ENCODE measurements at places on chromosomes 3 and 15.

GRCh38 chr15:94235646-94236045, 4.3 kb downstream of the MCTP2 start:
- DNase-seq, result no peak

DNA sequence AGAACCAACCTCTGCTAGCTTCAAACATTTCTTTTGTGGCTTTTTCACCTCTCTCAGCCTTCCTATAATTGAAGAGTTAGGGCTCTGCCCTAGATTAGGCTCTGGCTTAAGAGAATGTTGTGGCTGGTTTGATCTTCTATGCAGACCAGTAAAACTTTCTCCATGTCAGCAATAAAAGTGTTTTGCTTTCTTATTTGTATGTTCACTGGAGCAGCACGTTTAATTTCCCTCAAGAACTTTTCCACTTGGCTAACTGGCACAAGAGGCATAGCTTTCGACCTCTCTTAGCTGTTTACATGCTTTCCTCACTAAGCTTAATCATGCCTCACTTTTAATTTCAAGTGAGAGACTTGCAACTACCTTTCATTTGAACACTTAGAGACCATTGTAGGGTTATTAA, 964.7 kb downstream of the ROBO2 start:
- DNase-seq, result no peak

DNA sequence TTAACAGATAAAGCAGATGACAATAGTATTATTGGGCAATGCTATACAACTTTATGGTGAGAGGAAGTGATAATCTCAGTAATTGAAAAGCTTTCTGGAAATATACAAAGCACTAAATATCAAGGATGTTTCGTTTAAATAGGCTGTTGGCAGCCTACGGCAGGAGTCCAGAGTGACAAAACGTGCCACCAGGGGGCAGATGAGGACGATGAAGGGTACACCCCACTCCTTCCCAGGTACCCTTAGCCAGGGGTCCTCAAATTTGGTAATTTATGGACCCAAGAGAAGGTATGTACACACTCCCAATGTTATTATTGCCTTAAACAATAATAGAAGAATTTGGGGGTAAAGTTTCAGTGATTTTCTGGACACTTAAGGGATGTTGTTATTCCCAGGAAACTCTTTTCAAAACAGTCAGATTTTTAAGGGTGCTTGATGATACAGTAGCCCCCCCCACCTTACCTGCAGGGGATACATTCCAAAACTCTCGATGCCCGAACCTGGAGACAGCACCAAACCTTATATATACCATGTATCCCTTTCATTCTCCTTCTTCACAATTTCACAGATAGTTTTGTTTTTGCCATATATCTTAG, 1.4 kb upstream of the MAGEL2 start:
- no peak for DNase-seq

GRCh38 chr15:58269455-58270414, 131.6 kb downstream of the AQP9 start:
- DNase-seq, result no peak

DNA sequence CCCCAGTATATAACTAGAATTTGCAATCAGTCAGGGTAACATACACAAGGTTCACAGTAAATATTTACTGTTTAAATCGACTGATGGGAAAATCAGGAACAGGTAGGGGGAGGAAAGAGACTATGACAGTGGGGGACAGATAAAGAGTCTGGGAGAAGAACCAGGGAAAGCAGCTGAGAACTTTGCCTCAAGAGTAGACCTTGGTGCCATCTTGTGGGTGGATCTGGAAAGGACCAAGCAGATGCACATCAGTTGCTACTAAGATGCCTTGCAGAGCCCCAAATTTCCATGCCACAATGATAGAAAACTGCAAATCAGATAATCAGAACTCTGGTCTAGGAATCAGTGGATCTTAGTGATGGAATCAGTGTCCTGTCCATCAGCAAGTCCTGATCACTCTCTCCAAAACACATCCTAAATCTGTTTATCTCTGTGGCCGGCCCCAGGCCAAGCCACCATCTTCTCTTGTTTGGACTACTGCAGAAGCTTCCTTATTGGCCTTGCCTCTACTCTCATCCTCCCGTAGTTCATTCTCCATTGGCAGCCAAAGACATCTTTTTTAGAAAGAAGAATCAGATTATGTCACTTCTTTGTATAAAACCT, 62.7 kb downstream of the PDE8A start:
- no peak for DNase-seq

GRCh38 chr15:28961391-28961790, 75.6 kb downstream of the APBA2 start:
- no peak for DNase-seq

GRCh38 chr3:22371607-22372291, 620.7 kb upstream of the ZNF385D start:
- no peak for DNase-seq

GRCh38 chr3:193559100-193559499, 4.4 kb upstream of the ATP13A4 start:
- DNase-seq, result no peak

DNA sequence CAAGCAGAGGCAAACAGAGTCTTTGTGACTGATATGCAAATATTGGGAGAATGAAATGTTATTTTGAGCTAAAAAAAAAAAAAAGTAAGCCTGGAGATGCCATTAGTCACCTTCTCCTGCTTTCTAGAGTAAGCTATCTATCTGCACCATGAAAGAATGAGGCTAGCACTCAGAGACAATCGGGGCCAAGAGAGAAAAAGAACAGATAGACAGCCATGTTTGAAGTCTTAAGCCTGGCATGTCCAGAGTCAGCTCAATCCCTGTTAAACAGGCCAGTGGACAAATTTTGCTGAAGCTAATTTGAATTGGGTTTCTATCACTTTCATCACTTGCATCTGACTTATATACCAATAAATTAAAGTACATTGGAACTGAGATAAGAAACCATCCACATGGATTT, 204.4 kb downstream of the SLC9A9 start:
- DNase-seq, result no peak

- DNase-seq, result no peak
These were observed 77.2 kb downstream of the EOMES start for GRCh38 chr3:27644941-27645340.

GRCh38 chr3:73007992-73008712, 11.5 kb downstream of the PPP4R2 start:
- no peak for DNase-seq

DNA sequence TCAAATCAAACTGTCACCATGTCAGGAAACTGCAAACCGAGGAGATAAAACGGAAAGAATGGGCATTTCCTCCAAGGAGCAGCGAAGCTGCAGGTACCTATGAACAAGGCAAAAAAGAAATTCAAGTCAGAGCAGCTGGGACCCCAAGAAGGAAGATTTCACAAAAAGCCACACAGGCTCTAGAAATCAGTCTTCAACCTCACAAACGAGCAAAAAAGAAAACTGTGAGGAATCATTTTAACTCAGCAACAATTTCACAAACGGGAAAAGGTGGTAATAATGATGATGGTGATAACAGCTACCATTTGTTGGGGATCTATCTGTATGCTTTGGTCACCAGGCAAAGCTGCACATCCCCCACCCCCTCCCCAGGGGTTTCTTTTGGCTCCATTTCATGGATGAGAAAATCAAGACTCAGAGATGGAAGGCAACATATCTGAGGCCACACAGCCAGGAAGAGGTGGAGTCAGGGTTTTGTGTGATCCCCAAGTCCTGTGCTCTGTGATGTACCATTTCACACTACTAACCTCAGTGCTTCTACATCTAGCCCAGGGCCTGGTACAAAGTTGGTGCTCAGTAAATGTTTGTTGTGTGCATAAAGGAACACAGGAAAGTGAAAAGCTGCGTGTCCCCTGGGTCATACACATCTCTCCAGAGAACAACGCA, 109.9 kb downstream of the IQSEC1 start:
- no peak for DNase-seq

GRCh38 chr15:45048794-45049631, 26.0 kb downstream of the SORD start:
- DNase-seq, result no peak

GRCh38 chr3:128845778-128846485, 33.5 kb upstream of the ACAD9 start:
- peak; percentile 51 for DNase-seq

DNA sequence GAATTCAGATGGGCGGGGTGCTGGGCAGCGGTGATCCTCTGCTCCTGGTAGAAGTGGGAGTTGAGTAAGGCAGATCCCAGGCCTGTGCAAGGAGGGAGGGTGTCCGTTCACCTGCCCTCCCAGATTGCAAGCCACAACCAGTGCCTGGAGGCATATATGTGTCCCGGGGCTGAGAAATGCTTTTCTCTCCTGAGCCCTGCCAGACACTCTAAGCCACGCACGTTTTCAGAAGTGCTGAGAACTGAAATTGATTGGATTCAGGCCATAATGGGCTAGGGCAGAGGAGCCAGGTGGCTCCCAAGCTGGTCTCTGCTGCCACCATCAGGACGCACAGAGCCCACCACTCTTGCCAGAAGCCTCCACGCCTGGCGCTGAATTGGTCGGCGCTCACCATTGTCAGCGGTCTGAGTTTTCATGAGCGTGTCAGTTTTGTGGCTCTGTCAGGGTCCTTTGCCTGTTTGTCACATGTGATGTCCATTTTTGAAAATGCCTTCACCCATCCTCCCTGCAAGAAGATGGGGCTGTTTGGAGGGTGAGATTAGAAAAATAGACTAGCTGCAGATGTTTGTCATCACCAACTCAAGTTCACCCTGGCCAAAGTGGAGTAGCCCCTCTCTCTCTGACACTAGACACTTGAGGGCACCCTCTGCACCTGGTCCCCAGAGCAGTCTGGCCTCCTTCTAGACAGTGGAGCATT, 15.4 kb upstream of the BFSP2 start:
- DNase-seq, result no peak

DNA sequence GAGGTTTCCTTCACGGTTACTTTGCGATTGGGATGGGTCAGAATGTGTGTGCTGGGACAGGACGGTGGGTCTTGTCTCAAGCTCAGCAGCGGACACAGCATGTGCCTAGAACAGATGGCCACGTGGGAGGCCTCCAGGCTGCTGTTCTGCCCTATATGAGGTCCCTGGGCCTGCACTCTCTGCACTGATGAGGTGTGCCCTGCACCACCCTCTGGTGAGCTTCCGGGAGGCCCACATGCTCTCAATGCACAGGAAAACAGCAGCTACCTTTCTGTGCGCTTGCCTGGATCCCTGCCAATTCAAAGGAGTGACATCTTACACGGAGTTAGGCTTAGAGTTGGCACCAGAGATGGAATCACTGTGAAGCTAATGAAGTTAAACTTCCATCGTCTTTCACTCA, 59.8 kb downstream of the BOC start:
- DNase-seq, result no peak

- DNase-seq, result no peak
These were observed 551.3 kb downstream of the AGBL1 start for GRCh38 chr15:86630946-86631345.

DNA sequence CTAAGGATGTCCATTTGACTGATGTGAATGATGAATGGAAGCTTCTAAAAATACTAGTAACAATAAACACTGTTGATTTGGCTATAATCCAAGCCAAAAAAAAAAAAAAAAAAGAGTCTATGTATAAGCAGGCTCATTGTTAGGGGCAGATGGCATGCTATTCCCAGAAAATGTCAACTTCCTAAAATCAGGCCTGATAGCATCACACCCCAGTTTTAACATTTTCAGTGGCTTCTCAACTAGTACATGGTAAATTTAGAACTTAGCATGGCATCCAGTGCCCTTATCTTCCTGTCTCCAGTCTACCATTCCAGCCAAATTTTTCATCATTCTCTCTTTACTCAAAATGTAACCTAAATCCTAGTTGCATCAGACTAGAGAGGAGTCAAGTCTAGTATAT, 288.2 kb upstream of the ZNF385D start:
- no peak for DNase-seq

- no peak for DNase-seq
These were observed 717 bp downstream of the PXK start for GRCh38 chr3:58333206-58334012.

GRCh38 chr3:173397161-173398110, at the start of gene NLGN1:
Gene NLGN1 (plus strand): TSS chr3:173397744.
- DNase-seq, result no peak

DNA sequence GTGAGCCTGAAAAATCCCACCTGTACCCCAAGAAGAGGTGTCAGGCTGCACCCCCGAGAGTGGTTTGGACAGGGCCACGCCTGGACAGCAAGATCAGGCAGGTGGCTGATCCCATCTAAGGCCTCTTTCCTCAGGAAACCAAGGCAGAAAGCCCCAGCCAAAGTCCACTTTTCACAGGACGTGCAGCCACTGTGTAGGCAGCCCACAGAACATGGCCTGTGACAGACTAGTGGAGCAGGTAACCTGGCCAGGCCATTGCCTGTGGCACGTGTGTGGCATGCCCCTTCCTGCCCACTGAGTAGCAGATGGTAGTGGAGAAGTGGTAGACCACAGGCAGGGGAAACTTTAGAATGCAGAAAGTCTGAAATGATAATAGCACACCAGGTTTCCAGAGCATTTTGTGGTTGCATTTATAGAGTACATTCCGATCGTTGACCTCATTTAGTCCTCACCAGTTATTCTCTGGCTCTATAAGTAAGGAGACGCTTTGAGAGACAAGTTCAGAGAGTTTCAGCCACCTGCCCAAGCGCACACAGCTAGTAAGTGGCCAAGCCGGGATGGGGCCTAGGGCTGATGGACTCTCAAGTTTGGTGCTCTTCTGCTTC, 68.7 kb downstream of the AAGAB start:
- no peak for DNase-seq

DNA sequence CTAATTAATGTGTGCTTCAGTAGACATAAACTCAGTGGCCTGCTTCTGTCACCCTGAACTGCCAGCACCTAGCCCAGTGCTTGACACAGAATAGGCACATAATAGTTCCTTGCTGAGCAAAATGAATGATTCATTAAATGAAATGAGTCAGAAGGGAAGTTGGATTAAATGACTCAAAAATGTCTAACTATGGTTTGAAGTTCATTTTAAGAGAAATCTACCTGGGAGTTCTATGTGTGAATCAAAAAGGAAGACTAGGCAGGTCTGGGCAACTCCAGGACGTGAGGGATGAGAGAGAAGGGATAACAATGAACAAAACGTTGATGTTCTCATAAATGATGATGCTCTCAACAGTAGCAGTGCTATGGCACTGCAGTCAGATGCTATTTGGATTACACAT, 175.0 kb downstream of the CFAP20DC start:
- DNase-seq, result no peak

- no peak for DNase-seq
These were observed 184.8 kb downstream of the SHQ1 start for GRCh38 chr3:72663429-72663828.
